ENCODE measurements at places on chromosomes 12 and 14.
A peak's percentile ranks its signal among the peaks of the same experiment; 100 is the strongest.

DNA sequence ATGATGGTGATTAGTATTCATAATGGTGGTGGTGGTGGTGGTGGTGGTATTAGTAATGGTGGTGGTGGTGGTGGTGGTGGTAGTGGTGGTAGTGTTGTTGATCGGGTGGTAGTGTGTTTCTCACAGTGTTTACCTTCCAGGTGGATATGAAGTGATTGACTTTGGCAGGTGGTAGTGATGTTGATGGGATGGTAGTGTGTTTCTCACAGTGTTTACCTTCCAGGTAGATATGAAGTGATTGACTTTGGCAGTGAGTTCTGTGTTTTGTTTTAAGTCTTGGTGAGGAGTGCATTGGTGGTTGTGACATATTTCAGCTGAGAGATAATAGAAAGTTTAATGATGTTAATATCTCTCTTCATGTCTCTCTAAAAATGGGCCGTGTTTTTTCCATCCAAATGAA, 189.4 kb downstream of the TMTC2 start:
- no peak for DNase-seq

DNA sequence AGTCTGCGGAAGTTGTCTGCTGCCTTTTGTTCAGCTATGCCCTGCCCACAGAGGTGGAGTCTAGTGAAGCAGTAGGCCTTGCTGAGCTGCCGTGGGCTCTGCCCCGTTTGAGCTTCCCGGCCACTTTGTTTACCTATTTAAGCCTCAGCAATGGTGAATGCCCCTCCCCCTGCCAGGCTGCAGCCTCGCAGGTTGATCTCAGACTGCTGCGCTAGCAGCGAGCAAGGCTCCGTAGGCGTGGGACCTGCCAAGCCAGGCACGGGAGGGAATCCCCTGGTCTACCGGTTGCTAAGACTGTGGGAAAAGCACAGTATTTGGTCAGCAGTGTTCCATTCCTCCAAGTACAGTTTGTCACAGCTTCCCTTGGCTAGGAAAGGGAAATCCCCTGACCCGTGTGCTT, 143.6 kb downstream of the DYRK2 start:
- DNase-seq, result no peak

DNA sequence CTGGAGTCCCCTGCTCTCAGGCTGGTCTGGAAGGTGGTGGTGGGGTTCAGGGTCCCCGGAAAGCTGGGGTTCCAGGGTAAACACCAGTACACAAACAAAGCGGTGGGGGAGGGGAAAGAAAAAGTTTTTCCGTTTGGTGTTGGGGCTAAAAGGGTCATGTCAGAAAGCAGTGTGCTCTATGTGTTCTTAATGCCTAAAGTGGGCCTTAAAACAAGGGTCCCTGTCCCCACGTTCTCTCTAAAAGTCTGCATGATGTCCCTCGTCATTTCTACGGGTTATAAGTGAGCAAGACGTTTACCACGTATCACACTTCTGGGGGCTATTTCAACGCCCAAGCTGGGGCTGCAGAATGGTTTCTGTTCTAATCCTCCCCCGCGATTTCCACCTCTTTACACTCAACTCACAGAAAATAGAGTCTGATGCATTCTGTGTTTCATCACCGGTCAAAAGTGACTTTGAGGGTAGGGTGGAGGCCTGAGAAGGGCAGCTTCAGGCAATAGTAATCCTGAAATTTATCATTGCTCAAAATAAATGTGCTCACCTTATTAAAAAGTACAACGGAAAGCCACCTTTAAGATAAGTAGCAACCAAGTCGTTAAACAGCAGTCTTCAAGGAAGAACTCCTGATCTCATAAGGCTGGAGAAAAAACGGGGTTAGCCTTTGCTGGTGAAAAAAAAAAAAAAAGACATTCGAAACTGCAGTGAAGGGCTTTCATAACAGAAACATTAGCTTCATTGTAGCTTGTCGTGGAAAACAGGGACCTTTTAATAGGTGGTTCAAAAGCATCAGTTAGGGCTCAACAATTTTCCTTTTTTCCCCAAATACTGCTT, 63.9 kb upstream of the PTGR2 start:
- no peak for DNase-seq

DNA sequence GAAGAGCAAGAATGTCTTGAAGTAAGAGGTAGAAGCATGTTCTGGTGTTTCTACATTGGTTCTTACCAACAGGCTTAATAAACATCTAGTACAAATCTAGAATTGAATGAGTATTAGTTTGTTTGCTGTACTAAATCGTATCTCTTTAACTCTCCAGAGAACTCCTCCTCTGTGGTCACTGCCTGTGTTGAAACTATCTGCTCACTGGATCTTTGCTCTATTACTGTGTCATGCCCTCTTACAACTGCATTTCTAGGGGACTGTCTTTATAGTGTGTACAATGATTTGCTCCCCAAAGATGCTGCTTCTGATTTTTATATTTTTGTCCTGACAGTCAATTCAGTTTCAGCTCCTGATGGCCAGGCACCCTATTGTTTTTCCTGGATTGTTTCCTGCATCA, 50.1 kb upstream of the E2F7 start:
- DNase-seq, result no peak

GRCh38 chr12:31370531-31371255, 44.7 kb upstream of the SINHCAF start:
- DNase-seq, result no peak

GRCh38 chr12:125142601-125143000, 77.4 kb downstream of the AACS start:
- DNase-seq, result no peak

DNA sequence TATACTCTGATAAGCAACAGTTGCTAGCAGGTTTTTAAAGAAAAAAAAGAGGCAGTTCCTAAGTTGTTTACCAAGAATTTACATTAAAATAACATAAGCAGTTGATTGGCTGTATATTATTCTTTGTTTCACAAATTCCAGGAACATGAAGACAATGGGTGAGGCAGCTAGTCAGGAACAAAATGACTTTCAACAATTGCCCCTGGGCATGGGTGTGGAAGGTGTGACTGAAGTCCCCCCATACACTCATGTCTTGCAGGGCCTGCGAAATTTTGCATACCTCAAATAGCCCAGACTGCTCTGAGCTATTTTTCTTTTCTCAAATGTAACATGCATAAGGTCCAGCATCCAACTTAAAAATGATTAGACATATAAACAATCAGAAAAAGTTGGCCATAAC, 267.2 kb upstream of the DIO3 start:
- no peak for DNase-seq

GRCh38 chr12:122205053-122205925, 1.8 kb downstream of the B3GNT4 start:
- DNase-seq, result peak; percentile 68

DNA sequence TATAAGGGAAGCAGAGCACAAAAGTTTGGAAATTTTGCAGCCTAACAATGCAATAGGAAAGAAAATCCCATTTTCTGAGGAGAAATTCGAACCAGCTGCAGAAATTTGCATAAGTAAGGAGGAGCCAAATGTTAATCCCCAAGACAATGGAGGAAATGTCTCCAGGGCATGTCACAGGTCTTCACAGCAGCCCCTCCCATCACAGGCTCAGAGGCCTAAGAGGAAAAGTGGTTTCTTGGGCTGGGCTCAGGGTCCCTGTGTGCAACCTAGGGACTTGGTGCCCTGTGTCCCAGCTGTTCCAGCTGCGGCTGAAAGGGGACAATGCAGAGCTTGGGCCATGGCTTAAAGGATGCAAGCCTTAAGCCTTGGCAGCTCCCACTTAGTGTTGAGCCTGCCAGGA, 190.0 kb downstream of the MDGA2 start:
- no peak for DNase-seq

DNA sequence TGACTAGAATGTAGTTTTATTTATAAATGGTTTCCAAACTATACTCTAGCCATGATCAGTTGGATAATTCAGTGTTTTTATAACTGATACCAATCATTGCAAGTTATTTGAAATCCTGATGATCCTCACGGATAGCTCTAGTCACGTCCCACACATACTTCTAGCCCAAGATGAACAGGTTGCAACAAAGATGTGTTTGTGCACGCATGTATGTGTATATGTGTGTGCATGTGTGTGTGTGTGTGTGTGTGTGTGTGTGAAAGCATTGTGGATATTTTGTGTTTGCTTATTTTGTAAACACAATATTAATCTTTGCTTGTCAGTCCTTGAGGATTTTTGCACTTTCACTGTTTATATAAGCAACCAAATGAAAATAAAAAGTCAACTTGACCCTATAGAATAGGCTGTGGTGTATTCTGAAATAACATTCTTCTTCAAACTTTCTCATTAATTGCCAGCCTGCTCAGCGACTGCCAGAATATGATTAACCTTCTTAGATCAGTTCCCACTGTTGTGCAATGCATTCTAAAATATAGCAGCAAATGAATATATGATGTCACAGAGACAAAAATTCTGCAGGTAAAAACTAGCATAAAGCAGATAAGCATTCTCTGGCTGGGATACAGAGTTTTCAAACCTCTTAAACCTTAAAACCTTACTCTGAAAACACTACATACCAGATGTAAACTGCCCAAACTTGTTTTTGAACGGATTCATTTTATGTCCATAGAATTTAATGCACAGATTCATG, 48.8 kb upstream of the HIF1A start:
- DNase-seq, result no peak

- DNase-seq, result no peak
Measured at GRCh38 chr12:45687081-45688015, 42.2 kb upstream of the ARID2 start.

- no peak for DNase-seq
Measured at GRCh38 chr12:25962932-25963525, 4.5 kb downstream of the RASSF8 start.

DNA sequence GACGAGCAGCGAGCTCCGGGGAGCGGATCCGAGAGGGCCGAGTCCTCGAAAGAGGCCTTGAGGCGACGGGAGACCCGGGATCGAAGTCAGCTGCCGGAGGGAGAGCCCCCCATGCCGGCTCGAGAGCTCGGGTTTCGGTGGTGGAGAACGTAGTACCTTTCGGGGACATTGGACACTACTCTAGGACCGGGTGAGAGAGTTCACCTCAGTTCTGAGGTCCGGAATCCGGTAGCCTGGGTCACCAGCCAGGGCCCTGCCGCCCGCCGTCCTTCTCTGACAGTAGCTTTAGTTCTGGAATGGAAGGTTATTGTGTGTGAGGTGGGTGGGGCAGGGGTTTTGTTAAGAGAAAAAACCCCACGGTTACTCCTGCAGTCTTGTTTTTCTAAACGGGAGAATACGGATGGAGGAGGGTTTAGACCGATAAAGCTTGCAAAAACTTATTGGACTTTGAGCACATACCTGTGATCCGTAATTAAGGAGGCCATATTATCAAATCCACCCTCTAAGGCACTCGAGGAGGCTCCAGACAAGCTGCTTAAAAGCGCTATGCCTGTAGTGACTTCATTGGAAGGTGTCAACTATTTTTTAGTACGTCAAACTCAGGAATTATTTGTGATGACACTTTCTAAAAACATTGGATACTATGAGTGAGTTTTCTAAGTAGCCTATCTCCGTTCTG, 765 bp downstream of the SCYL2 start:
- no peak for DNase-seq

DNA sequence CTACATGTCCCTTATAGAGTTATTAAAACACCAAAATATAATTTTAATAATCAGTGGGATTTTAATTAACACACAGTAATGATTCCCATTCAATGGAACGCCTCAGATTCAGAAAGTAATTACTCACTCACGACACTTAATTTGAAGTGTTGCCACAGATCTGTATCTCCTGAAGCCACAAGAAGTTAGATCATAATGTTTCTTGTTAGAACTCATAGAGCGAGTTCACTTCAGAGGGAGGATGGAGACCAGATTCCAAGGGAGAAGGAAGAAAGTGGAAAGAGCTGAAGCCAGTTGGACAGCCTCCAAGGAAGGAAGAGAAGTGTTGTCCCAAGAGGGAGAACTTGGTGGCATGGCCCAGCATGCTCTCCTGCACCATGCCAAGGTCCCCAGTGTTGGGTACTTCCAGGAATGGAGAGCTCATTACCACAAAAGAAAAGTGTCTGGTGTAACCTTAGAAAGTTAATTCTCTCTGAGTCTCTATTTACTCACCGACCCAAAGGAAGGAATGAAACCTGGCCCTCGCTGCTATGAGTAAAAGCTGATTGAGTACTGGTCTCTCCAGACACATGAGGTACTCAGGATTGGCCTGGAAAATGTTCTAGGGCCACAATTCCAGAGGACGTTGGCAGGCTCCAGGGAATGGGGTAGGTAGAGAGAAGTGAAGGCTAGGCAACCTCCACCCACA, 305.4 kb downstream of the BCL11B start:
- no peak for DNase-seq

DNA sequence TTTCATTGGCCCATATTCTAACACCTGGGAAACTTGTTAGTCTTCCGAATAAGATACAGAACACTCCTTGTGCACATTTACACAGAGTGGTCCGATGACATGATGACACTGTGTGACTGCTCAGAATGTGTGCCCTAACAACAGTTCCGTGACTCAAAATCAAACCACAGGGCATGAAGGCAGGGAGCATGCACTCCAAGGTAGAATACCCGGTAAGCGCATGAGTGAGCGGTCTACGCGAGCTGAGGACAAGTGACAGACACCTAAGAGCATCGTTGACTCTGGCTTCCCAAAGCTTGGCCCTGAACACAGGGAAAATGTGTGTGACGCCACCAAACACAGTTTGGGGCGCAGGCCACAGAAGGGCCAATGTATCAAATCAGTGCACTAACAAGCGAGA, 18.6 kb downstream of the CLIP1 start:
- DNase-seq, result no peak

GRCh38 chr12:95859947-95860850, 1.4 kb downstream of the SNRPF start:
- DNase-seq, result no peak

GRCh38 chr12:110766311-110767154, 23.8 kb upstream of the PPP1CC start:
- no peak for DNase-seq

GRCh38 chr12:87796961-87797516, 232.2 kb downstream of the C12orf50 start:
- DNase-seq, result no peak

- no peak for DNase-seq
Measured at GRCh38 chr12:46005151-46005797, 14.9 kb upstream of the SCAF11 start.

- no peak for DNase-seq
Measured at GRCh38 chr12:100185361-100185894, 15.2 kb upstream of the ACTR6 start.

GRCh38 chr14:105482486-105483110, 4.1 kb upstream of the CRIP1 start:
- no peak for DNase-seq

GRCh38 chr14:60482743-60483142, 3.1 kb downstream of the C14orf39 start:
- no peak for DNase-seq

DNA sequence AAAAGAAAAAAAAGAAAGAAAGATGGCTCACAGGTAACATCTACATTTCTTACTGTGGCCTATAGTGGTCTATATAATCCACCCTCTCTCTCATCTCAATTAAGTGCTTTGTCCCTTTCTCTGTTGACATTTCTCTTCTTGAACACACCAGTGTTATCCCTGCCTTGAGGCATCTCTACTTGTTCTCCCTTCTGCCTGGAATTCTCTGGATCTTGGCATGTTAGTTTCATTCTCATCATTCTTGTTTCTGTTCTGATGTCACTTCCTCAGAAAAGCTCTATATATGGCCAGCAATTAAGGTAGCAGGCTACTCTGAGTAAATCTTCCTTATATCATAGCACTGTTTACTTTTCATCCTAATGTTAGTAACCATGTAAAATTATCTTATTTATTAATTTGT, 155.7 kb upstream of the PDZRN4 start:
- no peak for DNase-seq

Data from mesenteric fat pad (tissue), 1 donor.